ENCODE measurements at places on chromosomes 6 and 20.

- DNase-seq = no peak
Observed at GRCh38 chr20:53658322-53658721, 64.7 kb upstream of the ZNF217 start.

- DNase-seq = peak; percentile 100
Observed at GRCh38 chr6:1131285-1132079, 180.4 kb upstream of the FOXQ1 start.

DNA sequence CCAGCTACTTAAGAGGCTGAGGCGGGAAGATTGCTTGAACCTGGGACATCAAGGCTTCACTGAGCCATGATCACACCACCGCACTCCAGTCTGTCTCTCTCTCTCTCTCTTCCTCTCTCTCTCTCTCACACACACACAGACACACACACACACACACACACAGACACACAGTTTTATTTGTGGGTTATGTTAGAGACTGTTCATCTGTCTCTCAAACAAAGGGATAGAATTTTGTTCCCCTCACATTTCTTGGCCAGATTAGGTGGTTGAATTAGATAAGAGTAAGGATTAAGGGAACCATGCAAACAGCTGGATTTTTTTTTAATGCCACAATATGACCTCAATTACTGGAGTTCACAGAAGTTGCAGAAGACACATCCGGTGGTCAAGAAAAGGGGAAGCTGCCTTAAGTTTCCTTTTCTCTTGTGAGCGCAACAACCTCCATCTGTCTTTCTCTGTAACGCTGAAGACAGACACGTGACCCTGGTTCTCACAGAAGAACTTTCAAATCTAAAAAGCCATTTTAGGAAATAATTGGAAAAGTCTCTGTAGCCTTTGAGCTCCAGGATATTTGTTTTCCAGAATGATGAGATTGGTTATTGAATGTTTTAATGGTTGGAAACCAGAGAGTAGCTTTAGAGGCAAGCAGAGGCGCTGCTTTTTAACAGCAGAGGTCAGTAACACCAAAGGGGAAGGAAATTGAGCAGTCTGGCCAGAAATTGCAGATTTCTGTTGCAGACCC is 32.9 kb upstream of the LGSN start:
- peak; percentile 15 for DNase-seq

- no peak for DNase-seq
Observed at GRCh38 chr6:25558155-25558817, 93.7 kb upstream of the SCGN start.

- peak; percentile 64 for DNase-seq
Observed at GRCh38 chr20:49699200-49699992, 14.3 kb downstream of the B4GALT5 start.

- no peak for DNase-seq
Observed at GRCh38 chr6:55918639-55919038, 43.2 kb upstream of the BMP5 start.

- no peak for DNase-seq
Observed at GRCh38 chr20:56032251-56032650, 26.9 kb upstream of the CBLN4 start.

GRCh38 chr20:10253780-10254179 is 35.1 kb downstream of the SNAP25 start:
- no peak for DNase-seq

- DNase-seq = peak; percentile 54
Observed at GRCh38 chr6:168514216-168514615, 73.2 kb downstream of the SMOC2 start.

DNA sequence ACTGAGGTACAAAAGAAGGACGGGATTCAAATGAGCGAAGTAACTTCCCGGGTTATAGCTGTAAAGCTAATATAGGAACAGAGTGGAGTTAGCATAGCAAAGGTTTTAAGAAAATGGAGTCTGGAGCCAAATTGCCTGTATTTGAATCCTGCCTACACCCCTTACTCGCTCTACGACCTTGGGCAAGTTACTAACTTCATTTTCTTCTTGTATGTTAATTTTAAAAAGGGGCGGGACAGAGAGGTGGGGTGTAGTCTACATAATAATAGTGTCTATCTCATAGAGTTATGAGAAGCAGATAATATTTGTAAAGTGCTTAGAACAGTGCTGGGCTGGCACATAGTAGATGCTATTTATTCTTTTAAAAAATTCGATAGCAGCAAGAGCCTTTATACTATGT is 705 bp downstream of the ZSCAN23 start:
- DNase-seq = no peak

GRCh38 chr6:155088856-155089255 is 93.7 kb downstream of the TIAM2 start:
- no peak for DNase-seq

- no peak for DNase-seq
Observed at GRCh38 chr6:134707342-134708031, 242.4 kb downstream of the ALDH8A1 start.

DNA sequence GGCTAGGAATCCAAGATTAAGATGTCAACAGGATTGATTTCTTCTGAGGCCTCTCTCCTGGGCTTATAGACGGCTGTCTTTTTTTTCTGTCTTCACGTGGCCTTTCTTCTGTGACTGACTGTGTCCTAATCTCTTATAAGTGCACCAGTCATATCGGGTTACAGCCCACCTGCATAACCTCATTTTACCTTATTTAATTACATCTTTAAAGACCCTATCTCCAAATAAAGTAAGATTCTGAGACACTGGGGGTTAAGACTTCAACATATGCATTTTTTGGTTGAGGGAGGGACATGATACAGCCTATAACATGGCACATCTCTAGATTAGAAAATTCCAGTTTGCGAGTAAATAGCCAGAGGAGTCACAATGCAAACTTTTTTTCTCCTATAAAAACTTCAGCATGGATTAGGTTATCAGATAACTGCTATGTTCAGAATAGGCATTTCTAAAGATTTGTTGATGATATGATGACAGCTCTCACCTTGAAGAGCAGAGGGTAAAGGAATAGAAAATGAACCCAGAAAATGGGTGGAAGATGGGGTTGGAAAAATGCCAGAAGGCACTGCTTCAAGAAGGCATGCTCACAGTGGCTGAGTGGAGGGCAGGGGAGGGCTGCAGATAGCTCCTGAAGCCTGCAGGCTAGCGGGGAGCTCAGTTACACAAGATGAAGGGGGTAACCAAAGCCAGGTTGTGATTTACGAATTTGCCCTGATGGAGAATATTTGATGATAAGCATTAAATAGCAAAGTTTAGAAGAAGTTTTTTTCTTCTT is 8.7 kb upstream of the PDE7B start:
- DNase-seq = no peak

DNA sequence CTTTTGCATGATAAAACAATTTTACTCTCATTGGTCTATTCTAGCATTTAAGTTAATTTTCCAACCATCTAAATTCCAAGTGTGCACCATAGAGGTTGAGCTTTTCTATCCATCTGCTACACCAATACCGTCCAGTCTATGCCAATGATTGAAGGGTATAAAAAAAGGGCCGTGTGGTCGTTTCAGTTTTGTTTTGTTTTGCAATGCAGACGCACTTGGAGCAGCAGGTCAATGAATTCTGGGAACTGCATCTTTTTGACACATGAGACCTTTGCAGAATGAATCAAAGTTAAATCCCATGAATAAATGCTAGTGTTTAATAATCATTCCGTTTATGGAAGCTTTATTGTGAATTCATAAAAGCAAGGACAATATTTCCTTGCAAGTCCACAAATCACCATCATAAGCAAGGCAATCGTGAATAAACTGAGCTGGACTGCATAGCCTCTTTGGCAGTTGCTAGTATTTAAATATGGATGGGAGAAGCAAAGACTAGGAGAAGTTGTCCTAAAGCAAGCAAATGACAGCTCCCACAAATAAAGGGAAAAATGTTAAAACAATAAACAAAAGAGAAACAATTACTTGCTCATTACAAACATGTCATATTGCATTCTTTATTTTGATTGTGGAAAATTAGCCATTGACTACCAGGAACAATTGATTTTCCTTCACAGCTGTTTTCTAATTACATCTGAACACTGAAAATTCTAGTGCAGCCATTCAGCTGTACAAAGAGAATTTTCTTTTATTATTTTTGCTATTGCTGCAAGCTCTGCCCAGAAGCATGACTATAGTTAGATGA is 649.7 kb upstream of the GJE1 start:
- no peak for DNase-seq

DNA sequence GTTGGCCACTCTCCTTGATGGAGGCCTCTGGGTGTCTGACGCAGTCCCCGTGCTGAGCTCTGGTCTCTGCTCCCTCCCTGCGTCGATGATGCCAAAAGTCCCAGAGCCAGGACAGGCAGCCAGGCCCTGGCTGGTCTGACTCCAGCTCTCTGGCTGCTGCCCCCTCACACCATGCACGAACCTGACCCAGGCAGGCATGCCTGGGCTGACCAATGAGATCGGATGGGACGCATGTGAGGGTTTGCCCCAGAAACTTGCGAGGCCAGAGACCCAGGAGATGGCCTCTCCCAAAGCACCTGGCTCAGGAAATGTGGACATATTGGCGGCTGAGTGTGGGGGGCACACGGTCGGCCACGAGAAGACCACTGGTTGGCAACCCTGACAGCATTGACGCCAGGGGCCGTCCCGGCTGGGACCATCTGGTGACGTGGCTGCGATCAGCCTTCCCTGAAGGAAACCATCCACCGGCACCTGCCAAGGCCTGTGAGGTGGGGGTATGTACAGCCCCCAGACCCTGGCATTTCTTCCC is 51.2 kb upstream of the FRMD1 start:
- DNase-seq = no peak

DNA sequence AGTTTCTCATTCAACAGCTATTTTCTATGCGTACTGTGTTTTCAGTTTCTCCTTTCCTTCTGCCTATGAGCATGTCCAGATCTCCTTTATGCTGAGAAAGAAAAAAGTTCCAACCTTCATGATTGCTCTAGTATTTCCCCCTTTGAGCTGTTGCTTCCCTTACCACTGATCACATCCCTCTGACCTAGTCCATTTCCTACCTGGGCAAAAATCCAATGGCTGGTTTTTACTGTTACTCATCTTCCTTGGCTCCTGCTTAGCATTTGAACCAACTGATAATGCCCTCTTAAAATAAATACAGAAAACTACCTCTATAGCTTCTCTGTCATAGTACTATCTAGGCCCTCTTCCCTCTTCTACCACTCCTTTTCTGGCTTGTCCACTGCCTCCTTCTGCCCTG is 6.0 kb downstream of the RFX6 start:
- DNase-seq = no peak

DNA sequence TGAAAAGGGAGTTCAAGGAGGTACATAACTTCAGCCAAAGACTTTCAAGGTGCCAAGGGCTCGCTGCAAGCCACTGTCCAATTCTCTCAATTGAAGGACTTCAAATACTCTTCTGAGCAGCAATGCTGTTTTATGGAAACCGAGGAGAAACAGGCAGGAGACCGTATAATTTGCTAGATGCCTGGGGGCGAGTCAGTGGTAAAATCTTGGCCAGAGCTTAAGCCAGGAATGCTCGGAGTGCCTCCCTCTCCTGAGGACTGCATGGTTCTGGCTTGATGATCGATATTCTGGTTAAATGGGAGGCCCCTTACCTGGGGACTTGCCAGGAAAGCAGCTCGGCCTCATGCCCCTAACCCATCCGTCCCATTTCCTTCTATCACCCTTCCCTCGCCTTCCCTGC is 35.8 kb upstream of the NOP56 start:
- no peak for DNase-seq

DNA sequence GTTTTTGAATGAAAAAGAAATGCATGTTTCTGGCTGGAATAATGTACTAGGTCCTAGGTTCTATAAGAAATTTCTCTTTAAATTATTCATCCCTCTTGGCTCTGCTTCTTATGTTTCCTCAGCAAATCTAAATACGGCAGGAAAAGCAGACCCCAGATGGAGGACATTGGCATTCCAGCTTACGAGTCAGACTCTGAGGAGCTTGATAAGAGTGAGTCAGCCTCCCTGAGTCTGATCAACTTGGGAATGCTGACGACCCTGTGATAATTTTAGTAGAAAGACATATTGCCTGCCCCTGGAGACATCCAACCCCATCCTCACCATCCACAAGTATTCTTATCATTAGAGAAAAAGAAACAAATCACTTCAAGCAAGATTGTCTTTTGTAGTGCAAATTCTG is 509.7 kb upstream of the MARCKS start:
- DNase-seq = no peak

DNA sequence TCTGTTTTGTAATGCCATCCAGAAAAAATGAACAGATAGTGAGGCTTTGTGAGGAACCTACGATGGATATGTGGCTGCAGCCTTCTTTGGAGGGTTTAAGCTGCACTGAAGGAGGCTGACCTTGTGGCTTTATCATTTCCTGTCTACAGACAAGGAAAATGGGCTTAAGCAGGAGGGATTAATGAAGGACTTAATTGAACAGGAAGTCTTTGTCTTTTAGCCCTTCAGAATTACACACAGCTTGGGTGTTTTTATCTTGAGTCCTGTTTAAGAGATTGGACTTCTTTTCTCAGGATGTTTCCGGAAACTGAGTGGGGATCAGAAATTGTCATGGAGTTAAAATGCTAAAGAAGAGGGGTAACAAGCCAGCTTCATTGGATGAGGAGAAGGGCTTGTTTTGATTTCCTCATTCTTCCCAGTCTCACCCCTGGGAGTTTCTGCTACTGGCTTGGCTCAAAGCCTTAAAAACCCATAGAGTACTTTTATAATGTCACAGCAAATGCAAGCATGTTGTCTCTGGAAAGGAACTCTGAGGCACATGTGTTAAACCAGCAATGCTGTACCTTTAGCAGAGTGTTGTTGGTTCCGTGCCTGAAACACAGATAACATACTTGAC is 193.6 kb downstream of the JARID2 start:
- DNase-seq = peak; percentile 72

- DNase-seq = no peak
Observed at GRCh38 chr6:130105996-130106704, 87.8 kb downstream of the L3MBTL3 start.

DNA sequence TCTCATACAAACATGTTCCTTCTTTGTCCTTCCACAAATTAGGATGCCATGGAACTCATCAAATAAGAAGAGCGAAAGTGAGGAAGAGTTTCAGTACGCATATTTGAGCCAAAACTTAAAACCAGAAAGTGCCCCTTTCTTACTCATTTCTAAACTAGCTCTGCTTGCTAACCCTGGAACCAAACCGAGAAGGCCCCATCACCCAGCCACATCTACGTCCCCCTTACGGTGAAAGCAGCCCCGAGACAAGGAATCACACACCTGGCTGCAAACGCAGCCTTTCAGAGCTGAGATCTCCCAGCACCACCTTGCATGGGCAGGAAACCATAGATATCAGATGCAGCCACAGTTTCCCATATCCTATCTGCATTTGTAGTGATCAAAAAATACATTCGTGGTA is 28.5 kb downstream of the TRERF1 start:
- no peak for DNase-seq

GRCh38 chr6:7505189-7505699 is 36.2 kb upstream of the DSP start:
- DNase-seq = peak; percentile 35

DNA sequence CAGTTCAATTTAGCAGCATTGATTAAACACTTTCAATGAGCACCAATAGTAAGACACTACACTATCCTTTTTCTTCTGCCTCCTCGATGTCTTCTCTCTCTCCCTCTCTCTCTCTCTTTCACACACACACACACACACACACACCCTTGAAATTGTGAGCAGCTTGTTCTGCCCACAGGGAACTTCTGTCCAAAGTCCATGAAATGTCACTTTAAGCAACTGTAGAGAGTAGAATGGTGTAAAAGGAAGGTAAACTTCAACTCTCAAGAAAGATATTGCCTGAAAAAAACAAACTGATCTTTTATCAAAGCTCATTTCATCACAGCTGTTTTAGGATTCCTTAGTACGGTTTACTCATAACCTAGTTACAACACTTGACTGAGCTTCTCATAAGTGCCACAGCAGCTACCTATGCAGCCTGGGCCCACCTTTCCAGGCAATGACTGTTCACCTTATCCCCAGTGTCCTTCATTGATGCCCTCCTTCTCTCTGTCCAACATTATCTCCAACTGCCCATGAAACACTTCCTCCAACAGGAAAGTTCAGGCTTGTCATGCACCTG is 107.0 kb downstream of the TNFRSF21 start:
- DNase-seq = no peak

All from foreskin melanocyte (primary cell).